Foreskin fibroblast (primary cell): ENCODE measurements at places on chromosomes 3 and 15.

GRCh38 chr3:24394754-24395153, 99.9 kb downstream of the THRB start:
- no peak for DNase-seq

- DNase-seq: peak; percentile 77
These were observed 200.1 kb upstream of the KBTBD8 start for GRCh38 chr3:66797889-66798560.

DNA sequence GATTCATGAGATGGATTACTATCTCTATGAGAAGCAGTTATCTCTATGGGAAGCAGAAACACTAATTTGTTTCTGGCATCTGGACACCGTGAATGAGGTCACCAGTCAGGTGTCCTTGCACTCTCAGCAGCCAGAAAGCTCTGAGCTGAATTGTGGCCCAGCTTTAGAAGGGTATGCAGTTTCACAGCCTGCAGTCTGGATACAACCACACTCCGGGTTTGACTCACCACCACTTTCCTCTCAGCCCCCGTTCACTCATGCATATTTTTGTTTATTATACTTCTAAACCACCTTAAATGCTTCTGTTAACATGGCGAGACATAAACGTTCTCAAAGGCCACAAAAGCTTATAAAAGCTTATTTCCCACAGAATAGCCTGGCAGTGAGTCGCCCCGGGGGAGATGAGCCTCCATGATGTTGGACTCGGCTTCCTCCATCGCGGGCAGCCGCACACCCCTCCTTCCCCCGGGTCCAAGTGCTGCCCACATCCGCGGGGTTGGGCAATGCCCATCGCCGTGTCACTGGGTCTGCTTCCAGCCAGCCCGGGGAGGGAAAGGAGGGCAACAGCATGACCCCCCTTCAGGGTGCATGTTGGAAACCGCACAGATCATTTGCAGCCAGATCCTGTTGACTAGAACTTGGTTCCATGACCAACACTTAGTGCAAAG, 16.8 kb upstream of the SLC41A3 start:
- DNase-seq: no peak

GRCh38 chr15:38814891-38815290, 250.3 kb upstream of the RASGRP1 start:
- DNase-seq: no peak

DNA sequence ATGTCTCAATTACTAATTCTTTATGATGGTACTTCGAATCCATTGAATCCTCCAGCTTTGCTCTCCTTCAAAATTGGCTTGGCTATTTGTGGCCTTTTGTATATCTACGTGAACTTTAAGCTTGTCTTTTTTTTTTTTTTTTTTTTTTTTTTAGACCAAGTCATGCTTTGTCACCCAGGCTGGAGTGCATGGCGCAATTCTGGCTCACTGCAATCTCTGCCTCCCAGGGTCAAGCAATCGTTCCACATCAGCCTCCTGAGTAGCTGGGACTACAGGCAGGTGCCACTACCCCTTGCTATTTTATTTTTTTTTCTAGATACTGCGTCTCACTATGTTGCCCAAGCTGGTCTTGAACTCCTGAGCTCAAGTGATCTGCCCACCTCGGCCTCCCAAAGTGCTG, 7.7 kb upstream of the DIPK2A start:
- DNase-seq: no peak

DNA sequence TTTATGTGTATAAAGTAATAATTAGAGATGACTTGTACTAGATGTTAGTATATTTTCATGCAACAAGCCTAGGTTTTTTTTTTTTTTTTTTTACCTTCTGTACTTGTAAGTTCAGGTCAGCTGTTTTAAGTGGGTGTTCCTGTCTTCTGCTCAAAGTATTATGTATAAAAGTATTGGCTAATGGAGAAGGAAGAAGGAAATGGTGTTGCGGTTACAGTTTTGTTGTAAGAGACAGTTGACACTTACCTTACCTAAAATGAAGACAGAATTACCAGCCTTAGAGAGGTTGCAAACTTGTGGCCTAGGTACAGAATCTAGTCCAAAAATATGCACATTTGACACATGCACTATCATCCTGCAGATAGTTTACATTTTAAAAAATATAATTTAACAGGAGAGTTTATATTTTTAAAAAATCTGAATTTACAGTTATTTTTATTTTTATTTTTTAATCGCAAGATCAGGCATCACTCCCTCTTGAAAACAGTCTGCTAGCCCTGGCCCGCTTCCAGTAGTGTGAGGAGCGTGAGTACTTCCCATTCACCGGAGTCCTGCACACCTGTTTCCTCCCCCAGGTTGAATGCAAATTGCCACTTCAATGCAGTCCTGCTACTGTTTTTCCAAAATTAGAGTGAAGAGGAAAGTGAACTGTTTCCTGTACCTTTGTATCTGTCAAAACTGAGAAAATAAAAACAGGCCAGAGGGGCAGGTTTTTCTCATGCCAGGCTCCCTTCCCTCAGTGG, 224.3 kb upstream of the SOX2 start:
- no peak for DNase-seq

GRCh38 chr3:122188737-122189136, 5.3 kb downstream of the CASR start:
- no peak for DNase-seq

- no peak for DNase-seq
These were observed 14.9 kb downstream of the PSTPIP1 start for GRCh38 chr15:77009646-77010311.

DNA sequence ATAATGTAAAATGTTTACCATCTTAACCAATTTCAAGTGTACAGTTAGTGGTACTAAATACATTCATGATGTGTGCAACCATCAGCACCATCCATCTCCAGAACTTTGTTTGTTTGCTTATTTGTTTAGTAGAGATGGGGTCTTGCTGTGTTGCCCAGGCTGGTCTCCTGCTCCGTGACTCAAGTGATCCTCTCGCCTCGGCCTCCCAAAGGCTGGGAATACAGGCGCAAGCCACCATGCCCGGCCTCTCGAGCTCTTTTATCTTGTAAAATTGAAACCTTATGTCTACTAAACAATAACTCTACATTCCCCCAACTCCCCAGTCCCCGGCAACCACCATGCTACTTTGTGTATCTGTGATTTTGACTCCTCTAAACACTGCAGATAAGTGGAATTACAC, 31.9 kb downstream of the FBXO45 start:
- no peak for DNase-seq

GRCh38 chr15:92392462-92392861, 1.2 kb upstream of the ST8SIA2 start:
- DNase-seq: no peak

- DNase-seq: peak; percentile 75
These were observed 7.2 kb upstream of the STAC start for GRCh38 chr3:36373084-36373483.

GRCh38 chr15:67253101-67253500, 1.4 kb downstream of the AAGAB start:
- DNase-seq: no peak

- peak; percentile 66 for DNase-seq
These were observed 136.5 kb downstream of the ZNF609 start for GRCh38 chr15:64596701-64597476.

GRCh38 chr3:170553788-170554757, 31.8 kb downstream of the SLC7A14 start:
- DNase-seq: no peak

DNA sequence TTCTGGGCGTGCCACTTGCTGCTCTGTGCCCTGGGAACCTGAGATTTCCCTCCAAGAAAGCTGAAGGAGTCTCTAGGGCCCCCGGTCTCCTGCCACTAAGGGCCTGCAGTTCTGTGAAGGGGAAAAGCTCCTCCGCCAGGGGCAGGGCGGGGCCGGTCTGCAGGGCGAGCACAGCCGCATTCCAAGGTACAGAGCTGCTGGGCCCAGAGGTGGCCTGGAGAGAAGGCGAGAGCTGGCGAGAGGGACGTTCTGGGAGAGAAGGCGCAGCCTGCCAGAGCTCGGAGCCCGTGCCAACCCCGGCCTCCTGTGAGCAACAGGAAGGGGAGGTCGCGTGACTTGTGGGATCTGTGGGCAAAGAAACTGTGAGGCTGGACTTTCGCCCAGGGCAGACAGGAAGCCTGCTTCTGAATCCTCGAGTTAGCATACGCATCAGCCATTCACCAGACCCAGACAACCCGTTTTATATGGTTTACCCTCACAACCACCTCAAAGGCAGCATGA, 500.4 kb downstream of the SHQ1 start:
- DNase-seq: no peak

DNA sequence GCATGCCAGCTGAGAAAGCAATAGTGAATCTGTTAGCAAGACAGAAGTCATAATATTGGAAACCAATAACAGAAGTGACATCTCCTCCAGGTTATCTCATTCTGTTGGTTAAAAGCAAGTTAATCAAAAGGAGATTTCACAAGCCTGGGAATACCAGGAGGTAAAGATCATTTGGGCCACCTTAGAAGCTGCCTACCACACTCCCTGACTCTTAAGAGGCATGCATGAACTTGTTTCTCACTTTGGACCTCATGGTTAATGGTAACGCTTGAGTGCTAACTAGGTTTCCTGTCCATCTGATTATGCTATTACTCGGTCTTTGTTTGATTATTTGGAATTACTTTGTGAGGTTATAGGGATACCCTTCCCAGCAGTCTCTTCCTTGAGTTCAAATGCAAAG, 650.8 kb upstream of the SGO1 start:
- no peak for DNase-seq

DNA sequence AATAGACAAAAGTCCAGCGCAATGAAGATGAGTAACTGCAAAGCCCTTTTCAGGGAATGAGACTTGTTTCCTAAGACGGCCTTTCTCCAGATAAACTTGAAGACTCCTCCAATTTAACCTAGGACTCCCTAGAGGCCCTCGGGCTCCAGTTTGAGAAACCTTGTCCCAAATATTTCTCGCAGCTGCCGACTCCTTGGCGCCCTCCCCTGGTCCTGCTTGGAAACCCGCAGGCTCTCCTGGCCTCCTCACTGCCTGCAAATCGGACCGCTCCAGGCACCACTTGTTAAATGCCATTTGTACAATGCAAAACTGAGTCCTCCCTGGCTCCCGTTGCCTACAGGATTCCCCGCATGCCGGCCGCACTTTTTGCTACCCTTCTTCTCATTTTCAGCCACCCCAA, 36.8 kb downstream of the MUC4 start:
- peak; percentile 58 for DNase-seq

DNA sequence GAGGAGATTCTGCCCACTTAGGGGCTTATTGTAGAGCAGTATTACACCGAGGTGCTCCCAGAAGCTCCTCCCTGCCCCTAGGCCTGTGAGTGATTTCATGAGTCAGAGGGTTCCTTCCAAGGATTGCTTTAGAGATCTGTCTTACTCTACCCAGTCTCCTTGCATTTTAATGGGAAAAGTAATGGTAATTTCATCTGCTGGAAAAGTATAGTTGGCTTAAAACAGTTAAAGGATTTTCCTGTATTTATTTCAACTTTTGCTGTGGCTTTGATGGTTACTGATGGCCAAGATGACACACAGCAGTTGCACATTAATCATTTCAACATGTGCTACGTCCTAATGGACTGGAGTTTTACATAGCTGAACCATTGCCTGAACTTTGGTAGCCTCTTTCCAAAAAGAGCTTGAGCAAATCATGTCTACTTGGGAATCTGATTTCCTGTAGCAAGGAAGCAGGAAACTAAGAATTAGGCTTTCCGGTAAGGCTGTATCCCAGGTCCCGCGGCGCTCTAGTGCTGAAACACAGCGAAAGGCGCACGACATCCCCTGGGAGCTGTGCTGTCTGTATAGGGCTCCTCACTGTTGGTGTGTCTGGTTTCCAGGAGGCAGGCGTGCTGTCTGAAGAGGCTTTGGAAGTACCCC, 9.2 kb upstream of the PGPEP1L start:
- DNase-seq: peak; percentile 65

DNA sequence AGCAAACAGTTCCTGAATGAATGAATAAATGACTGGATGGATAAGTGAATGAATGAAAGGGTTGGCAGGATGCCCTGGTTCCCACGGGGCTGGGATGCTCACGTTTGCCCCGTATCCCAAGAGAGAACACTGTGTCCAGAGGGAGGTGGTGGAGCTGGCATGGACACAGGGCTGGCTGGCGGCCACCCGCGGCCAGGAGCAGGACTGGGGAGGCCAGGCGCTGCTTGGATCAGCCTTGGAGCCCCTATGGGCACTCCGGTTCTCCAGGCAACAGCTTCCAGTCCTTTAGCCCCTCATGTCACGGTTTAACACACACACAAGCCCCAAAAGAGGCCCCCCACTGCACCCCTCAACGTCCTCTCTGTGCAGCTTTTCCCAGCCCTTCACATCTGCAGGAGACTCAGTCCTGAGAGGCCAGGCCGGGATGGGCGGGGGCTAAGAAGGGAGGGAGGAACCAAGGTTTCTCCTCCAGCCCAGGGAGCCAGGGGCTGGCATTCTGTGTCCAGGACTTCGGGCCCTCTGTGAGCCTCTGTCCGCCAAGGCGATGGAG, 86.0 kb upstream of the ALDH1L1 start:
- DNase-seq: no peak

DNA sequence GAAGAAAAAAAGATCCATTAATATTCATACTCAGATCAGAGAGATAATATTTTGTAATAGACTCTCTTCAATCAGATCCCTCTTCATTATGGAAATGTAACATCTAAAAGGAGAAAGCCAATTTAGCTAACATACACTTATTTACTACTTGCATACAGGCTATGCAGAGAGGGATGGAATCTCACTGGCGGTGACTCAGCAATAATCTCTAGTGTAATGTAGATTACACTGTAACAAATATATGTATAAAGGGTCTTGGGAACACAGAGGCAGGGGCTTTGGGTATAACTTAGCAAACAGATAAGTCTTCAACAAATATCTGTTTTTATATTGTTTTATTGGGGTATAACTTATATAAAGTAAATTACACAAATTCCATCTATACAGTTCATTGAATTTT, 69.6 kb downstream of the CGNL1 start:
- no peak for DNase-seq

DNA sequence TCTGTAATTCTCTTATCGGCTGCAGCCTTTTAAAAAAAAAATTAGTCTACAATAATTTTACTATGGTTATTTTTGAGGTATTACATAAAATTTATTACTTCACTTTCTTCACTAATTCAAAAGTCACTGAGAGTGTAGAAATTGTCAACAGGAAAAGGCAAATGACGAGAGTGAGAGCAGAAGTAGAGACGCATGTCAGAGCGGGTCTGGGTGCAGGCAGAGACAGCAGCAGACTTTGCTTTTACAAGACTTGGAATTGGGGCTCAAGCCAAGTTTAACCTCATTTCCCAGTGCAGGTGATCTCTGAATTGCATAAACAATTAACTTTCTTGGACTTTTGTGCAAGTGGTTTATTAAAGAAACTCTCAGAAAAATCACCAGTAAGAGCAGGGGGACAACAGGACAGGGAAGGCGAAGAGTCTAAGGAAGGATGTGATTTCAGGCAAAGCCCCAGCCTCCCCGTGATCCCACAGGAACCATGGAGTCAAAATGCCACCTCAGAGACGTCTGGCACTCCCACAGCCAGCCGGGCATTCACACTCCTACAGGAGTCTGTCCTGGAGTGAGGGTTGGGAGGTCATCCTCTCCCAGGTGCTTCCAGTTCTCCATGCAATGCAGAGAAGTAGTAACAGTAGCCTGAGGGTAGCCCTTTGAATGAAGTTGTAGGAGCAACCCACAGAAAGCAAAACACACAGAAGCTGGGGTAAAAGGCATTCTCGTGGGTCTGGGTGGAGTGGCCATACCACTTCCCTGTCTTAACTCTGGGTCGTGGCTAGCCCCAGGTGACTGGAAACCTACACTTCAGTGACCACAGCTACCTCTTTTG, 274.0 kb upstream of the TGFBR2 start:
- no peak for DNase-seq
